ENCODE measurements at places on chromosomes 4 and X.

- DNase-seq: no peak
Observed at GRCh38 chrX:131763674-131764073, 219.8 kb downstream of the OR13H1 start.

- DNase-seq: no peak
Observed at GRCh38 chr4:169940460-169940859, 85.7 kb downstream of the MFAP3L start.

DNA sequence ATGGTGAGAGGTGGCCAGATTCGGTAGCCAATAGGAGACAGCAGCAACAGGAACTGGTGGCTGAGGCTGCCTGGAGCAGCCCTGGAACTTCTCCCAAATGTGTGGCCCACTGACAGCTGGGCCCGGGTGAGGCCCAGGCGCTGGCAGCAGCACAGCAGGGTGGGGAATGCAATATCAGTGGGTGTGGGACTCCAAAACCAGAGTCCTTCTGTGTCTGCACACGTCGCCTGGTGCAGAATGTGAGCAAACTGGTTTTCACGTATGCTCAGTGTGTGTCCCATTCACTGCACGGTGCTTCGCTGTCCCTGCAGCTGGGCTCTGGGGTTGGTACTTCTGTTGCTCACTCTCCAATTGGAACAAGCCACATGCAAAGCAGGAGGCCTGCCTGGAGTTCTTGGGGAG is 14.4 kb upstream of the CENPU start:
- DNase-seq: no peak

DNA sequence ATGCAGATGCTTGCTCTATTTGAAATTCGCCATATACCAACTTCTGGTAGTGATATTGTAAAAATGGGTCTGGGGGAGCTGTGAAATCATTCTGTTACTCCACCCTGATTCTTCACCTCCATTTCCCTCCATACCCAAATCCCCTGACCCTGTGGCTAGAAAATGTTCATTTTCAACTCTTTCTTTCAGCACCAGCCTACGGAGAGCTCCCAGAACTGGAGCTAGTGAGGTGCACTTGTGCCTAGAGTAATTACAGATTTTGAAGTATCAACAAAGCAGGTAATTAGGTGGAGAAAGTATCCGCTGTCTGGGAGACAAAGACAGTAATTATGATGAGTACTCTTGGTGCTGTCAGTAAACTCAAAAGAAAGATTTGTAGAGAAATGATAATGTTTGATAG is 8.1 kb downstream of the ARHGAP36 start:
- DNase-seq: no peak

DNA sequence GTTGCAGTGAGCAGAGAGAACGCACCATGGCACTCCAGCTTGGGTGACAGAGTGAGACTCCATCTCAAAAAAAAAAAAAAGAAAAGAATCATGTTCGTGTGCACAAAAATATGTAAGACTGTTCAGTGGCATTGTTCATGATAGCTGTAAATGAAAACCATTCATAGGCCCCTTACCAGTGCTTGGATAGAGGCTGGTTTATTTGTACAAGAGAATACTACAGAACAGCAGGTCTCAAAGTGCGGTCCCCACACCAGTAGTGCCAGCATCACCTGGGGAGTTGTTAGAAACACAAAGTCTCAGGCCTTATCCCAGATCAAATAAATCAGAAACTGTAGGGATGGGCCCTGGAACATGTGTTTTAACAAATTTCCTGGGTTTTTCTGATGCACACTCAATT is 12.7 kb upstream of the MRFAP1 start:
- DNase-seq: no peak

DNA sequence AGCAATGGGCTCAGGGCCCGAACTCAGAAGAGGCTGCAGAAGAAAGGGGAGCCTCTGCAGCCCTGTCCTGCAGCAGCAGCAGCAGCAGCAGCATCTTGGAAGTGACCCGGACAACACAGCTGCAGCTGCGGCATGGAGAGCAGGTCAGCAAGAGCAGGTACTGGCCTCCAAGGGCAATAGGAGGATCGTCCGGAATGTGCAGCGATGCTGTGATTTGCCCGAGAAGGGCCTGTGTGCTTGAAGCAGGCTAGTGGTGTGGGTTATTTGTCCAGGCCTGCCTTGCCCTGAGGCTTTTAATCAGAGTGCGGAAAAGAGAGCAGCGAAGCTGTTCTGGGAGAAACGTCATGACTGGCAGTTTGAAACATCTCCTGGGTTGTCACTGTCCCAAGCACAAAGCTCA is 126.0 kb downstream of the F11 start:
- DNase-seq: no peak

DNA sequence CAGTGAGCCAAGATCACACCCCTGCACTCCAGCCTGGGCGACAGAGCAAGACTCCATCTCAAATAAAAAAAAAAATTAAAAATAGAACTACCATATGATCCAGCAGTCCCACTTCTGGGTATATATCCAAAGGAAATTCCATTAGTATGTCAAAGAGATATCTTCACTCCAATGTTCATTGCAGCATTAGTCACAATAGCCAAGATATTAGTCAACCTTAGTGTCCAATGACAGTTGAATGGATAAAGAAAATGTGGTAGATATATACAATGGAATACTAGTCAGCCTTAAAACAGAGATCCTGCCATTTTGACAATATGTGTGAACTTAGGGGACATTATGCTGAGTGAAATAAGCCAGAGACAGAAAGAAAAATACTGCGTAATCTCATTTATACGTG is 49.4 kb downstream of the C4orf46 start:
- no peak for DNase-seq
